ENCODE measurements at places on chromosomes 12 and 14.

- DNase-seq: no peak
These were observed 44.8 kb downstream of the RHOJ start for GRCh38 chr14:63249092-63249491.

- no peak for DNase-seq
These were observed 265.0 kb downstream of the CACNA1C start for GRCh38 chr12:2317772-2318171.

GRCh38 chr14:76666746-76667145, 94.5 kb upstream of the VASH1 start:
- no peak for DNase-seq

- no peak for DNase-seq
These were observed 32.6 kb downstream of the EGLN3 start for GRCh38 chr14:33918256-33918655.

GRCh38 chr12:19412844-19413243, 26.4 kb upstream of the AEBP2 start:
- DNase-seq: no peak

DNA sequence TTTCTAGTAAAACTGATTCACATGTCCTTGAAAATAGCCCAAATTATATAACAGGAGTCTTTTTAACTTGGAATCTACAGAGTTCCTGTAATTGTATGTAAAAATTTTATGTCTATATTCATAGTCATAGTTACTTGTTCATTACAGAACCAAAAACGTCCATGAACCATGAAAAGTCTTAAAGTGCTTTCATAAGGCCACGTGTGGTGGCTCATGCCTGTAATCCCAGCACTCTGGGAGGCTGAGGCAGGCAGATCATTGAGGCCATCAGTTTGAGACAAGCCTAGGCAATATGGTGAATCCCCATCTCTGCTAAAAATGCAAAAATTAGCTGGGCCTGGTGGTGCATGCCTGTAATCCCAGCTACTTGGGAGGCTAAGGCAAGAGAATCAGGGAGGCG, 48.4 kb downstream of the GALNT4 start:
- DNase-seq: no peak

DNA sequence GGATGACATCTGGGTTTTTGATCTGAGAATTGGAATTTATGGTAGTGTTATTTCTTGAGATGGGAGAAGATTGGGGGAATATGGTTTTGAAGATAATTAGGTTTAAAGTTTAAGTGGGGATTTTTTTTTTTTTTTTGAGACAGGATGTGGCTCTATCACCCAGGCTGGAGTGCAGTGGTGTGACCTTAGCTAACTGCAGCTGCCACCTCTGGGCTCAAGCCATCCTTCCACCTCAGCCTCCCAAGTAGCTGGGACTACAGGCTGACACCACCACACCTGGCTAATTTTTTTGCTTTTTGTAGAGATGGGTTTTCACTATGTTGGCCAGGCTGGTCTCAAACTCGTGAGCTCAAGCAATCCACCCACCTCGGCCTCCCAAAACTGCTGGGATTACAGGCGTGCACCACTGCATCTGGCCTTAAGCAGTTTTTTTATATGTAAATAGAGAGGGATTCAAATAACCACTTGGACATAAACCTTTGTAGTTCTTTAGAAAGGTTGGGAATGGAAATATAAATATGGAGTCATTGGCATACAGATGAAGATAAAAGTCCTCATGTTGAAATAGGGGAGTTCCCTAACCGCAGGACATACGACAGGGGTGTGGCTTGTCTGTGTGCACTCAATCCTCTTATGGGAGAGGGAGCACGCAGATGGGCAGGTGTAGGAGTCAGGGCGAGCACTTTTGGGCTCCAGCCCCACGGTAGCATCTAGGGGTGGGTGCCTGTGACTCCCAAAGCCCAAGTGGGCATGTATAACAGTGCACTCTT, 4.7 kb downstream of the LIN52 start:
- DNase-seq: no peak

DNA sequence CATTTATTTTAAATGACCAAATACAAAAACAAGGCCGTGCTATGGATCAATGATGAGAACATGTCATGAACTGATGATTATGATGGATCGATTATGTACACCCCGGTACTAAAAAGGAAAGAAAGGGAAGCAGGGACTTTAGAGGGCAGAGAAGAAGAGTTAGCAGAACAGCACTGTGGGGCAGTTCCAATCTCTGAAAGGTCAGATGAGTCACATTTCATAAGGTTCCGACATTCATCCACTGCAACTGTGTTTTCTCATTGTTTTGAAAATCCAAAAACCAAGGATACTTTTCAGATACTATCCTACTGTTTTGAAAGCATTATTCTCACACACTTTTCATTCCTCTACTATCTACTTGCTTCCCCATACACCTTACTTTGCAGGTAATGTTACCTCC, 169.3 kb downstream of the STXBP6 start:
- no peak for DNase-seq

GRCh38 chr14:62209287-62209899, 447.2 kb downstream of the SNAPC1 start:
- DNase-seq: no peak

DNA sequence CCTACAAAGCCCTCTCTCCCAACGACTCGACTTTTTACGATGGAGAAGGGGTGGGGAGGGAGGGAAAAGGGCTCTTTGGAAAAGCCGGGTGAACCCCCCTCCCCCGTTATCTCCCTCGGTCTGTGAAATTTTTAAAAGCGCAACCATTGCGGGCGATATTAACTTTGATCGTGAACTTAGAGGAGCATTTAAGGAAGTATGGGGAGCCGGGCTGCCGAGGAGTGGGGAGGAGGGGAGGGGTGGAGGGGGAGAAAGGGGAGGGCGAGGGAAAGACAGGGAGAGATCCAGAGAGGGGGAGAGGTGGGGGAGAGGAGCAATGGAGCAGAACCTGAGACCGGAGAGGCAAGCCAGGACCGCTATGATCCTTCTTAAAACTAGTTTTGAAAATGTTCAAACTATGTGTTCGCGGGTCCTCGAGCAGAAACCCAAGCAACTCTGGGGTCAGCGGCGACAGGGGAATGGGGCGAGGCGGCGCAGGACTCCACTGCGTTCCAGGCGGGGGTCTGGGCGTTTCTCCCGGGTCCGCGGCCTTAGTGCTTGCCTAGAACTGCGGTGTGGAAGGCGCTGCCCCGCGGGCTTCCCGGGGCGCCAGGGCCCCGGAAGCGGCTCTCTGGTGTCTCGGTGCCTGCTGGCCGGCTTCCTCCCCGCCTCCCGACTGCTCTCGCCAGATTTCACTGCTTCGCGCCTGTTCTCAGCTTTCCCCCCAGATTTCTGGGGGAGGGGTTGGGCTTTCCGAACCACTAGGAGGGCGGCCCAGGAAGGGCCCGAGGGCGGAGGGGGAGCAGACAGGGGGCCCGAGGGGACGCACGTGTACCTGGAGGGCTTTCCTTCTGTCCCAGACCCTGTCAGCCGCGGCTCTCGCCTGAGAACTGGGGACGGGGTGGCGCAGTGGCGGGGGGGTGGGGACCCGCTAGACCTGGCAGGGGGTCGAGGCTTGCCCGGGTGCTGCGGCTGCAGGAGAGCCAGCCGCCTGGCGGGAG, at the start of gene HOTAIR:
TSS of gene HOTAIR (minus strand) at position 871 of the 980 bp plus-strand sequence.
- DNase-seq: no peak

DNA sequence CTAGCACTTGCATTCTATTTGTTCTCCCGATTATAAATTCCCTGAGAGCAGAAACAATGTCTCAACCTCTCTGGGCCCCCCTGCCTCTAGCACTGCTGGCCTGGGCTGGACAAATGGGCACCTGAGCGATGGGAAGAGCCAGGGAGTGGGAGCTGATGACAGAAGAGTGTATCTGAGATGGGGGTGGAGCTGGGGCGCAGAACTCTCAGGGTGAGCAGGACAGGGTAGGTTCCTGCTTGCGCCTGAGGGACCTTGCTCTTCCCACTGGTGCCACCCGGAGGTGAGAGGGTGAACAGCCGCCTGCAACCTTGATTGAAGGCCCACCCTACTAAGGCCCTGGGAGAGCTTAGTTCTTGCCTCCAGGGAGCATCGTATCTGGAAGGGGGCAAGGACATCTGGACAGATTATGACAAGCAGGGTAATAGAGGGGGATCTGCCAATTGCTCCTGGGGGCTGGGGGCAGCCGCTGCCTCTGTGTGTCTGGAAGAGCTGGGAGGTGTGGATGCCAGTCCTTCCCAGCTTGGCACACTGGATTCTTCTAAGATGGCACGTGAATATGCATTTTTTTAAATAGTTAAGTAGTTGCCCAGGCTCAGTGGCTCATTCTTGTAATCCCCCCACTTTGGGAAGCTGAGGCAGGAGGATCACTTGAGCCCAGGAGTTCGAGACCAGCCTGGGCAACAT, 43.0 kb upstream of the TSPAN9 start:
- no peak for DNase-seq

DNA sequence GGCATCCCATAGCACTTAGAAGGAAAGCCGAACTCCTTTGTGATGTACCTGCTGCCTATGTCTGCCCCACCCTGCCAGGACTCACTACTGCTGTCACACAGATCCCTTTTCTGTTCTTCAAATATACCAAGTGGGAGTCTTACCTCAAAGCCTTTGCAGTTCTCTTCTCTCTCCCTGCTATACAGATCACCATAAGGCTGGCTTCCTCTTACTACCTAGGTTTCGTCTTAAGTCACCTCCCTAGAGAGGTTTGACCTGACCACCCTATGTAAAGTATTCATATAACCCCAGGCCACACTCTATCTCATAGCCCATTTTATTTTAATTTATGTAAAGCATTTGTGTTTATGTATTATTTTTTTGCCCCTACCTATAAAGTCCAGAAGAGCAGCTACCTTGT, 117.6 kb downstream of the CRADD start:
- no peak for DNase-seq

DNA sequence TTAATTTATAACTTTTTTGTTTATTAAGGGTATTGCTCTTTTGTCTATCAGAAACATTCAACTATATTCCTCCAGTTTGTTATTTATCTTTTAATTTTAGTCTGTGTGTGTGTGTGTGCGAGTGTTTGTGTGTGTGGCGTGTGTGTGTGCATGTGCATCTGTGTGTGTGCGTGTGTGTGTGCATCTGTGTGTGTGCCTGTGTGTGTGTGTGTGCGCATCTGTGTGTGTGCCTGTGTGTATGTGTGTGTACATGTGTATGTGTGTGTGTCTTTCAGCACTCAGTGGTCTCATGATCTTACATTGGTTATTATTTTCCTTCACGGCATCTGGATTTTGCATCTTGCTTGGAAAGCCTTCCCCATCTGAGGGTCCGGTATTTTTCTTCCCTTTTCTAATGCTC, 281.1 kb upstream of the RTL1 start:
- DNase-seq: no peak

GRCh38 chr12:48972213-48972951, 847 bp upstream of the WNT10B start:
- no peak for DNase-seq

DNA sequence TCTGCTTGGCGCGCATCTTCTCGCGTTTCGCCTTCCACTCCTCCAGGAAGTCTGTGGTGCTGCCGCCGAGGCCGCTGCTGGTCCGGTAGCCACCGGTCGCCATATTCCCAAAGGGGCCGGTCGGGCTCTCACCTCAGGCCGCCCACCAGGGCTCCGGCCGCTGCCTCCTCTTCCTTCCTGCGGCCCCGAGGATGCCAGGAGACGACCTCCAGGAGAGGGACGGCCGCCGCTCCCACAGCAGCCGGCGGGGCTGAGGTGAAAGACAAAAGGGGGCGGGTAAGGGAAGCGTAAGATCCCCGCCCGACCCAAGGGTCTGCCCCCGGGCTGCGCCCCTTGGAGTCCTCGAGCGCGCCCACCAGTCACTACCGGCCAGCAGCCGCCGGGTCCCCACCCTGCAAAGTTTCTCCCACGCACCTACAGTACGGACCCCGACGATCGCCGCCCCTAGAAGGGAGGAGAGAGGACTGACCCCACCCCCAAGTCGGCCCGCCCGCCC, 574 bp downstream of the PAWR start:
- no peak for DNase-seq

DNA sequence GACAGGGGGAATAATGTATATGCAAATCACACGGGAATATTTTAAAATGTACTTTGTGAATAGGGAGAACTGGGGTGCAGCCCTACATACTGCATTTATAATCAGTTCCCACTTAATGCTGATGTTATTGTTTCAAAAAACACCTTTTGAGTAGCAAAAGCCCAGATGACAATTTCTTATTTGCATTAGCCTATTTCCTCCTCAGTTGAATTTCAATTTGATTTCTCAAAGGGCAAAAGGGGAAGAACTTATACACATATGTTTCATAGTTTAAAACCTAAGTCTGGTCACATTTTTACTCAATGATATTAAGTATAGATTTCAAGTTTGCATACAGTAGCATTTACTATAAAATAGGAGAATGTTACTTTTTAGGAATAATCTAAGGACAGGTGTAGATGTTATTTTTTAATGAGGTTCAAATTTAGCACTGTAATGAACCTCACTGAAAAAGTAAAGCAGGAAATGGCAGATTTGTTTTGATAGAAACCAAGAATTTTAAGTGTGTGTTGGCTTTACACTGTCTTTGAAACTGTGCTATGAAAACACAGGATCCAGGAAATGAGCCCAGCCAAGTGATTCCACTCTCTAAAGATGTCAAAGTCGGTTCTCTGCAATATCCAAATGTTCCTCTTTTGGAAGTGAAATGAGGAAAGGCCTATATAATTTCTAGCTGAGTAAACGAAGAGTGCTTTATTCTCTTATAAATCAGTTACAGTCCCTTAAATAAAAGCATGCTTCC, 367.4 kb downstream of the BTG1 start:
- no peak for DNase-seq

DNA sequence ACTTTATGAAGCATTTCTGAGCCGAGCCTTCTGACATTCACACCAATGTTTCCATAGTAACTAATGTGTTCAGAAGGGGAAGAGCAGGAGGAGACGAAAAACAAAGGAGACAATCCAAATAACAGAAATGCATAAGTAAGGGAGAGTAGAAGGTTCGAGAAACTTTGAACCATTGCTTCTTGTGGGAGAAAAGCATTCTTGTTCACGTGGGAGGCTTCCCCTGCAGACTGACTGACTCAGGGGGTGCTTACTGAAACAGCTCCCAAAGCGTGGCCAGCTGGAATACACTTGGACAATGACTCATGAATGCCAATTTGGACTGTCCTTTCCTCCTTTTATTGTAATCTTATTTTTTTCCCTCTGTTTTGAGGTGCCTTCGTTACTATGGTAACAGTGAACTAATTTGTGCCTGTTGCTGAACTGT, 73.9 kb downstream of the NEDD1 start:
- DNase-seq: no peak

DNA sequence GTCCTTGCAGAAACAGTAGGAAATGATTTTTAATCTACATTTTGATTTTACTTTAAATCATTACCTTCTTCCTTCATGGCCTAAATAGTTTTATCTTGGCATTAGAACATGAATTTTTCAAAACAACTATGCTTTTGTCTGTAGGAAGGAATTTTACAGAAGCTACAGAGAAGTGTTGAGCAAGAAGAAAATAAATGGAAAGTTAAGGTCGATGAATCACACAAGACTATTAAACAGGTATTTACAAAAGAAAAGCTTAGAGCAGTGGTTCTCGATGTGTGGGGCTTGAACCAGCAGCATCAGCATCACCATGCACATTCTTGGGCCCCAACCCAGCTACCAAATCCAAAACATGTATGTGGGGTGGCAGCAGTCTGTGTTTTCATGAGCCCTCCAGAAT, 91.6 kb downstream of the KTN1 start:
- DNase-seq: no peak
